ENCODE measurements at places on chromosomes 2 and 18.

- DNase-seq, result peak; percentile 43
Observed at GRCh38 chr2:207086136-207086535, 79.6 kb downstream of the KLF7 start.

DNA sequence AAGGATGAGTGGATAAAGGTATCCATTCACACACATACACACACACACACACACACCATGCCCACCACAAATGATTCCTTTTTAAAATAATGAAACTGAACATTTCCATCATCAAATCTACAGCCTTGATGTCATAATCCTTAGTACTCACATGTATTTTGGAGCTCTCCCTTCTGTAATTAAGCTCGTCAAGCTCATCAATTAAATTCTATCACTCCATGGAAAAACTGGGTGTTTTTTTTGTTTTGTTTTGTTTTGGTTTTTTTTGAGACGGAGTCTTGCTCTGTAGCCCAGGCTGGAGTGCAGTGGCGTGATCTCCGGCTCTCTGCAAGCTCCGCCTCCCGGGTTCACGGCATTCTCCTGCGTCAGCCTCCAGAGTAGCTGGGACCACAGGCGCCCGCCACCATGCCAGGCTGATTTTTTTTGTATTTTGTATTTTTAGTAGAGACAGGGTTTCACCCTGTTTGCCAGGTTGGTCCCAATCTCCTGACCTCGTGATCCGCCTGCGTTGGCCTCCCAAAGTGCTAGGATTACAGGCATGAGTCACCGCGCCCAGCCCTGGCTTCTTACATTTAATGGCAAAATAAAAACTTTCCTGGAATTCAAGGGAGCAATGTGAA, 78.6 kb upstream of the RGPD4 start:
- no peak for DNase-seq

DNA sequence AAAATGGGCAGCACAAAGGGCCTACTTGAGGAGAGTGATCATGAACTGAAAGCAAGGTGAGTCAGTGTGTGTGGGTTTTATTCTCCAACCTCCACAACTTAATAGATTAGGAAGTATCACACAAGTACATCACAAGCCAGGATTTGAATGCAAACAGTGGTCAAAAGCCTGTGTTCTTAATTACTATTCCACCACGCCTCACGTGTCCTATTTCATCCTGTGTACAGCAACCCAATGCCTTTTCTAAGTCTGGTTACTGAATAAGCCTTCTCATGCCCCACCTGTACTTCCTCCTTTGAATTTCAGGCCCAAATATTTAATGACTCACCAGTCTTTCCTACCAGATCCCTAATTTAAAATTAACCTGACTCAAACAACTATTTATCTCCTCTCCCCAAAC, 755.7 kb upstream of the SLC8A1 start:
- no peak for DNase-seq

DNA sequence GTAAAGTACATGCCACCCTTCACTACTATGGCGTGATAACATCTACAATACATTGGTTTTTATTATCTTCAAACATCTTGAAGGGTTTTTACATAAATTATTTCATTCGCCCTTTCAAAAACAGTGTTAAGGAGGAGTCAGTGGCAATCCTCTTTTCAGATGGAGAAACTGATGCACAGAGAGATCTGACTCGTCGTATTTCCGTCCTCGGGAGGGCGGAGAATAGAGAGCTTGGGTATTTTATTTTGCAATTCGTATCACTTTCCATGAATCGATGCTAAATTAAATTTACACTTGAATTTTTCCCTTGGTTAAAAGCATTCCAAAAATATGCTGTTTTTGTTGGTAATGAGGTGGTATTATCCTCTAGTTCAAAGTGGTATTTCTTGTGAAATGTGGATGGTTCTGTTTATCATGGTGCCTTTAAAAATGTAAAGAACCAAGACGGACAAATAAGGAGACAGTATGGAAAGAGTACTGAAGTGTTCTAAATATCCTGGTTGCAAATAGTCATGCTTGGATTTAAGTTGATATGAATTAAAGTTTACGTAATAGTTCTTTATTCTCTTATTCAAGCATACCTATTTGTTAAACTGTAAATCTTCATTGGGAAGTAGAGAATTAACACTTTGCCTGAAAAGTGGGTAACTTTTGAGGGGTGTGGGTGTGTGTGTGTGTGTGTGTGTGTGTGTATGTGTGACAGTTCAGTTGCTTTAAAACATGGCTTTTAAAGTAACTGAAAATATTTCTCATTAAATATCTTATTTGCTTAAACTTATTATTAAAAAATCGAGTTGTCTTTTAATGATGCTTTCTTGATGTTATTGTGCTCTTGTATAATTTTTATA, 5.6 kb downstream of the PHLPP1 start:
- no peak for DNase-seq
